ENCODE measurements at places on chromosomes 12 and 14.

DNA sequence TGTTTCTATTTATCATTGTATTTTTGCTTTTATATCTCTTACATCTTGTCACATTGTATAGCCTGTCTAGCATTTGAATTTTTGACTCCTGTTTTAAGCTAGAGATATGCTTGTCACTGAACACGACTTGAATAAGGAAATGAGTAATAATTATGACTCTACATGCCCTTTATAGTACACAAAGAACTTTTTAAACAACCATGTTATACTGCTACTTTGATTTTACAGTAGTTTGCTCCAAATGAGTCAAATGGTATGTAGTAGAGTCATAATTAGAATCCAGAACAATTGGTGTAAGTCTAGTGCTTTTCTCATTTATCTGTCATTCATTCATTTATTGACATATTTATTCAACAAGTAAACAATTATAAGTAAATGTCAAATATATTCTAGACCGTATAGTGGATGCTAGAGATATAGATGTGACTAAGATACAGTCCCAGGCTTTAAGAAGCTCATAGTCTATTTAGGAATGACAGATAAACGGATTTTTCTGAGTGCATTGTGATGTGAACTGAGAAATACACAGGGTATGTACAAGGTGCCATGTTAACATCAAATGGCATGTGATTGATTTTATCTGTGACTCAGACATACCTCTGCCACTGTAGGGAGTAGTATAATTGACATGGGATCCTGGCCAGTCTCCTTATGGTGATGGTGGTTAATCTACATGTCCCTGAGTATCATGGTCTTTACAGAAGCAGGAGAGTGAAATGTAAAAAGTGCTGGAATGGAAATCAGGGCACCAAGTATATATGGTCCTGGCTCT lies 799.7 kb downstream of the DIO2 start:
- peak; percentile 52 for DNase-seq

GRCh38 chr12:87661786-87662377 lies 367.3 kb downstream of the C12orf50 start:
- DNase-seq, result no peak

GRCh38 chr12:1939801-1940607 lies 21.6 kb upstream of the CACNA2D4 start:
- DNase-seq, result peak; percentile 80

- DNase-seq, result no peak
Observed at GRCh38 chr12:100267603-100268281, 765 bp downstream of the SCYL2 start.

DNA sequence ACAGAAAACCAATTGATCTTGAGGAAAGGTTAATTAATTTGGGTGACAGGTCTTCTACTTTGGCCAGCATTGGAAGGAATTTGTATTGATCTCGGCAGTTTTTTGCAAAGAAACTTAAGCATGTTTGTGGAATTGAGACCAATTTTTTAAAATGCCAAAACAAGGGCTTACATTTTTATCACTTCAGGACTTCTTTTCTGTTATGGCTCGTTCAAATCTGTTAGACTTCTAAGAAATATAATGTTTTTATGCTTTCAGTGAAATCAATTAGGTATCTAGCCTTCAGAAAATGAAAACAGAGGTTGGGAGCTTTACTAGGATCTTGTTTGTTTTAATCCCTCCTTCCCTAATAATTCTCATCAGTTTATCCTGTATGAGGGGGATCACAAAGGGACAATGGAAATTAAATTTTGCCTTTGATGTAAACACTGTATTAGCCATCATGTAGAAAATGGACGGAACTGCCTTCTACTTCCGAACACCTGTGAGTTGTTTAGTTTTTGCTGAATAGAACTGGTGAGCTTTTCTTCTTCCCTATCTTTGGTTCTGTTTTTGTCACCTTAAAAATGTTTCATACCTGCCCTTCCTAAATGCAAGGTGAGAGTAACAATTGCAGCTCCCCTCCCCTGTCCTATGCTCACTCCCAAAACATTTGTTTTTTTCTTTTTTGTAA lies 7.8 kb downstream of the FOXA1 start:
- no peak for DNase-seq

DNA sequence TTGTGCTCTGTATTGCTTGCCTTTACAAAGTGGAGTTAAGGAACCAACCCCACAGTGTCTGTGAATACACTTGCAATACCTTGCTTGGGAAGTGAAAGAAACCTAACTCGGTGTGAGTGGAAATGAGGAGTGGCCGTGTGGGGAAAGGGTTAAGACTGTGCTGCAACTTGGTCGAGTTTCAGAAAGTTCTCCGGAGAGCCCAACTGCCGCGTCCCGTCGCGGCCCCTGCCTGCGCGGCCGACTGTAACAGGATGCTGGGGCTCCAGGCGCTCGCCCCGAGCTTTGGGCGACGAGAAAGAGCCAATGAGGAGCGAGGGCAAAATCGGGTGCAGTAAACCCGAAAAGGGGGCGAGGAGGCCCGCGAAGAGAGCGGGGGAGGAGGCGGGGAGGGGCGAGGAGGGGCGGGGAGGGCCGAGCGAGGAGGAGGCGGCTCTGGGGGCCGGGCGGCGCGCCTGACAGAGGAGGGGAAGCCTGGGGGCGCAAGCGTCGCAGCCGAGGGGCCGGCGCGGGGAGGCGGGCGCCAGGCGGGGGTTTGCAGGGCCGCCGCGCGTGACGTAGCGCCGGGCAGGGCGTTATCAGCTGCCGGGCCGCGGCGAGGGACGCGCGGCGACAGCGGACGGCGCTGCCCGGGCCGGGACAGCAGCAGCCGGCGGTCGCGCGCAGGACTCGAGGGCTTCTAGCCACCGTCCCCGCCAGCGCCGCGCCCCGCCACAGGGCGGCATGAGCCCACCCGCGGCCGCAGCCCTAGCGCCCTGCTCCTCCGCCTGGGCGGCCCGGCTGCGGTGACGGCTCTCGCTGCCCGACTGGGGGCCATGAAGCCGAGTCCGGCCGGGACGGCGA lies at the start of gene DACT1:
Gene DACT1 (plus strand): TSS at position 572 of the 840 bp plus-strand sequence. CDS start 241 bp downstream, at position 813.
- DNase-seq, result no peak

DNA sequence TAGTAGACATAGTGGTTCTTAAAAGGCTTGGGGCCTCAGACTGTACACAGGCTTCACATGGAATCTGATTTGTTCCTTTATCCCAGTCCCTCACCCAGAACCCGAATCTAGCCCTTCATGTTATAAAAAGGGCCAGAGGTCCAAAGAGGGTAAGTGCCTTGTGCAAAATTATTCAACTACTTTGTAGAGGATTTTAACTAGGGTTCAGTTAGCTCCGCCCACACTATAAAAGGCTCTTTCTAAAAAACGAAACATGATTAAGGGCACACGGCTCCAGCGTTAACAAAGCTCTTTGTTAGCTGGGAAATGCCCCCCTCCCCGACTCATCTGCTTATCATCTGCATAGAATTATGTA lies 3.2 kb upstream of the SOCS2 start:
- no peak for DNase-seq

GRCh38 chr12:117718559-117718958 lies 250.2 kb downstream of the KSR2 start:
- DNase-seq, result no peak

- DNase-seq, result peak; percentile 43
Observed at GRCh38 chr14:22837750-22838538, 1.6 kb downstream of the MMP14 start.

DNA sequence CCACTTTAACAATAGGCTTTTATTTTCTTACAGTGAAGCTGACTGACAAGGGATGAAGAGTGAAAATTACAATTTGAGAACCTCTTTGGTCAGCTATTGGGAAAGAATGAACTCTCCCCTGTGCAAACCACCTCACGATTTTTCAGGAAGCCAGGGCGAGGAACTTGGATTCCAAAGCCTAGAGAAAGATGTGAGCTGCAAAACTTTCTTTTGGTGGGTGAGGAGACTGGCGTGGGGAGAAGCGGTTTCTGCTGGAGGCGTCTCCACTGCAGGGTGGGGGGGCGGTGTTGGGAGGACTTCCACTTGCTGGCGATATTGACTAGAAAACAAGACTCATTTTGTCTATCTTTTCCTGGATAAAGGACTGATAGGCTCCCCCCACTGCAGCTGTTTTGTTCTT lies 59.3 kb upstream of the VRK1 start:
- no peak for DNase-seq

GRCh38 chr12:102093319-102093718 lies 26.6 kb downstream of the NUP37 start:
- DNase-seq, result no peak

DNA sequence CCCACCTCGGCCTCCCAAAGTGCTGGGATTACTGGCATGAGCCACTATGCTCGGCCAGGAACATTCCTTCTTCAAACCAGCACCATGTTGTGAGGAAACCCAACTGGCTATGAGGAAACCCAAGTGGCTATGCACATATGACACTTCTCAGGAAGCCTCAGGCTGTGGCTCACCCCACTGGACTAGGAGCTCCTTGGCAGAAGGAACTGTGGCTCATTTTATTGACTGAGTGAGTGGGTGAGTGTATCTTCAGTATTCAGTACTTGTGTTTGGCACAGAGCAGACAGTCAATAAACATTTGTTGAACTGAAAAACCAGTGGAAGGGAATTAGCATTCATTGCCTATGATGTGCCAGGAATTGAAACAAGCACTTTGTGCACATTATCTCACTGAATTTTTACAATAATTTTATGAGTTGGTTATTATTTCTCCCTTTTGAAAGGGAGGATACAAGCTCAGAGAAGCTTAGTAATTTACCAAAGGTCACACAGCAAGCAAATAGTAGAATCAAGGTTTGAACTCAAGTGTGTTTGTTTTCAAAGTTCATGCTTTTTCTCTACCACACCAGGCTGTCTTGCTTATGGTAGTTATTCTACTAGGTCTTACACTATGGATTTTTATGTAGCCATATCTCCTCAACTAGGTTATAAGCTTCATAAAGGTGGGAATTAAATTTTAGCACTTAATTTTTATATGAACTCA lies 121.6 kb downstream of the VEZT start:
- DNase-seq, result no peak

DNA sequence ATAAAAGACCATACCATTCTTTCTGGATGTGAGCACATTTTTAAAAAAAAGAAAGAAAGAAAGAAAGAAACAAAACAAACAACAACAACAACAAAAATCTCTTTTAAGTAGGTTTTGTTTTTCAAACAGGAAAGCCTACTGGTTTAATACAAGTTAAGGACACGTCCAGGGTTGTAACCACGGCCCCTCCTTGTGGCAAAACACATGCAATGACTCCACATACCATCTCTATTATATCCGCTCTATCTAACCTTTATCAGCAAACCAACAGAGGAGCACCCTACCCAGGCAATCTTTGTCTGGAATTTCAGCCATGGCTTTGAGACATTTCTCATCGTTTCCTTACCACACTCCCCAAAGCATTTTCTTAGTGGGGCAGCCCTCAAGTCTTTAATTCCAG lies 360.5 kb upstream of the TMPO start:
- peak; percentile 20 for DNase-seq

GRCh38 chr12:96194576-96194889 lies 358 bp downstream of the ELK3 start:
- no peak for DNase-seq

DNA sequence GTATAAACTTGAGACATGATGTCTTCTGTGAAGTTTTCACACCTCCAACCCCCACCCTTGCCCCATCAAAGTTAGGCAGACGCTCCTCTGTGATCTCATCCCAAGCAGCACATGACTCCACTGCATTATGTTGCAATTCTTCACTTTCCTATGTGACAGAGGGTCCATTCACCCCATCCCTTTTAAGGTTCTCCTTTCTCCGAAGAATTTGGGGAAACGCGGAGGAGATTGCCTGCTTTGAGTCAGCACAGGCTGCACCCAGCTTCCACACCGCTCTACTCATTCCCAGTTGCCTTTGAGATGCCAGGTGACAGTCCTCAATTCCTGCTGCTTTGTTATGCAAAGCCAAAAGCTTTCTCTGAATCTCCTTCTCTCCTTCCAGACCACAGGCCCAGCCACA lies 61.8 kb downstream of the PHLDA1 start:
- DNase-seq, result no peak

DNA sequence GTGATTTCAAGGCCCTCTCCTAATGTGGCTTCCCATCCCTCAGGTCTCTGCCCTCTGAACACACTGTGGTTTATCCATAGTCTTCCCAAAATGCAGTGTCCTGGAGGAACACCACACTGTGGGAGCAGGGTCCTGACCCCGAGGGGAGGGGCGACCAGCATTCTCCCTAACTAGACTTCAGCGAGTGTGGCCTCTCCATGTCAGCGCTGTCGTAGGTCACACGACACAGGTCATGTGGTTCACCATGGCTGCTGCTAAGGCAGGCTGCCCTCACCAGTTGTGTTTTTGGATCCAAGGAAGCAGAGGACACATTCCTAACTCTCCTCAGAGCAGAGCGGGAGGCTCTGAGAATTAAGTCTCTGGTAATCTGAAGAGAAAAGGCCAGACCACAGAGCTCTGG lies 50.5 kb downstream of the SSH1 start:
- no peak for DNase-seq

- DNase-seq, result no peak
Observed at GRCh38 chr12:105262461-105263184, 26.6 kb upstream of the APPL2 start.

GRCh38 chr14:23621204-23621931 lies 14.8 kb upstream of the DHRS2 start:
- DNase-seq, result no peak

DNA sequence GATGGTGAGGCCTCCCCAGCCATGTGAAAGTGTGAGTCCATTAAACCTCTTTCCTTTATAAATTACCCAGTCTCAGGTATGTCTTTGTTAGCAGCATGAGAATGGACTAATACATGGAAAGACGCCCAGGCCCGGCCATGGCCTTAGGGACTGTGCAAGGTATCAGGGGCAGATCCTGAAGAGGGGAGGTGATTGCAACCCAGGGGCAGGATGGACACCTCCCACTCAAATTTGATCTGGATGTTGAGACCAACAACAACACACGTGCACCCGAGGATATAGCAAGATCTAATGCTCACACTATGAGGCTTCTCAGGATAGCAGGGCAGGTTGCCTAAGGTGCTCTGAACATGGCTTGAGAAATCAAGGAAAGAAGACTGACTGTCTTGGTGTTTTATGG lies 13.5 kb upstream of the SERPINA4 start:
- DNase-seq, result no peak

GRCh38 chr12:90653040-90653439 lies 301.9 kb downstream of the CCER1 start:
- no peak for DNase-seq

DNA sequence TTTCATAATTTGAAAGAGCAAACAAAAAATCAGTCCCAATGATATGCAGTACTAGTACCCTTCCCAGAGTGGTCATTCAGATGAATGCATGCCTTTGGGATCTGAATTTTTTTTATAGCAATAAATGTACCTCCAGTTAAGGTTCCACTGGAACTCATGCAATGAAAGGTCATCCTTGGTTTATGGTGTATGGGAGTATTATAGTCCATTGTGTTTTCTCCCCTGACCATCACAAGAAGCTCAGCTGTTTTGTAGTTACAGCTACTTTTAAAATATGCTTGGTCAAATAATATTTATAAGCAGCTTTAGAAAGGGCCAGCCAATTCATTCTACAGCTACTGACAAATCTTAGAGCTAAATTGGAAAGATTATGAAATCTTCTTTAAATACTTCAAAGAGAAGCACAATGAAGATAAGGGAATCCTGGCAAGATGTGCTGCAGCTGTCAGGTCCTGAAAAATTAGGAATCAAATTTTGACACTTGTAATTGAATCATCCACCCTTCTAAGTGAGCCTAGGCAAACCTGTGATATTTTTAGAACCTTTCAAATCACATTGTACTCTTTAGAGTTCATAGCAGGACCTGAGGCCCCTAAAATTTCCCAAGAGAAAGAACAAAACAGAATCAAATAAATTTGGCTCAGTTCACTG lies 46.5 kb downstream of the IFT81 start:
- DNase-seq, result peak; percentile 26

GRCh38 chr12:77943466-77943865 lies 112.8 kb downstream of the NAV3 start:
- DNase-seq, result no peak
